ENCODE measurements at places on chromosomes 6 and 20. TPM values are rescaled to one million over a fixed set of nuclear protein-coding genes. Genes with fewer than 3 reads are reported as not detected.

- no peak for DNase-seq
Measured at GRCh38 chr20:35831029-35831428, 59.2 kb downstream of the PHF20 start.

DNA sequence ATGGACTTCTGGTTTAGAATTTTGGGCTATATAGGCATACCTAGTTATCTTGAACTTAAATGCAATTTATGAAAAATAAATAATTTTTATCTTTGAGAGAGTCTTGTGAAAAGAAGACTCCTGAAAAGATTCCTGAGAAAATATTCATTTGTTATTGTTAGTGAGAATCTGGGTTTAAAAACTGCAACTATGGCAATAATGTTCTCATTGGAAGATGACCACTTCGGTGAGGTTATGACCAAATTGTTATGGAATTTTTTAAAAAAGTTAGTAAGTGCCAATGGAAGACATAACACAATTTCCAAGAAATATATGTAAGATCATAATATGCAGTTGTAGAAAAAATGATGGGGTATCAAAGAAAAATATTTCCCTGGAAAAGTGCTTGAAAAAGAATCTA, 46.3 kb downstream of the GRIK2 start:
- DNase-seq: no peak

DNA sequence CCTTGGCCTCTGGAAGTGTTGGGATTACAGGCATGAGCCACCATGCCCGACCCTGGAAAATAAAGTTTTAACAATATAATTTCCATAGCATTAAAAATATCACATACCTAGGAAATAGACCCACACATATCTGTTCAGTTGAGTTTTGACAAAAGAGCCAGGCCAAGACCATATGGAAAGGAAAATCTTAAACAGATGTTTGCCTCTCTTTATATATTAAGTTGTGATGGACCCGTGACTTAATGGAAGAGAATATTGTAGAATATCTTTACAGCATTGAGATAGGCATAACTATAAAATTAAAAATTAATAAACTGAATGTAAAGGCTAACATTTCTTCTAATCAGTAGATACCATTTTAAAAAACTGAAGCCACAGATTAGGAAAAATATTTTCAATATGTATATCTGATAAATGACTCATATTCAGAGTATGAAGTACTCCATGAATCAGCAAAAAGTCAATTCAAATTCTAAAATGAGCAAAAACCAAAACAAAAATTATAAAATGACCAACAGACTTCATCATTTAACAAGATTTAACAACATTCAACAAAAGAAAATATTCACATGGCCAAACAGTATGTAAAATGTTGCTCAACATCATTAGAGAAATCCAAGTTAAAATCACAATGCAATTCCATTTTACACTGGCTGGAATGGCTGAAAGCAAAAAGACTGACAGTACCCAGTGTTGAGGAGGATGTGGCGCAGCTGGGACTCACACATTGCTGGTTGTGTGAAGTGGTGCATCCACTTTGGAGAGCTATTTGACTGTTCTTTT, 43.3 kb downstream of the GTF2H5 start:
- DNase-seq: no peak

- DNase-seq: no peak
Measured at GRCh38 chr6:161985876-161986423, 712.1 kb upstream of the AGPAT4 start.

The PTGIS gene
- total RNA-seq: 7.1 TPM

The CPXM1 gene
- total RNA-seq: 200 TPM

The VWA7 gene
- 2.7 TPM for total RNA-seq

Data from neural crest cell (in vitro differentiated cells).